ENCODE measurements at places on chromosomes 11 and 22.

DNA sequence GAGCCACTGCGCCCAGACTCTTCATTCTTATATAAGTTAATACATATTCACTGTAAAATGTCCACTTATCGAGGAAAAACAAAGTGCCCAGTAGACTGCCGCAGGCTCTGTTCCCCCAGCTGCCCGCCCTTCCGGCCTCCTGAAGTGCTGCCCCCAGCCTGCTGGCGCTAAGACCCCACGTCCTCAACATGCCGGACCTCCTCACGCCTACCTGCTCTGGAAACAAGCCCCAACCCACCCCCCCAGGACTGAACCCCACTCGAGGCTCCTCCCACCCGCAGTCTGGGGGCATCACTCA is 1.1 kb downstream of the GATD1 start:
- DNase-seq = no peak

- no peak for DNase-seq
These were observed 128.8 kb downstream of the NTM start for GRCh38 chr11:131499199-131499598.

GRCh38 chr11:76339221-76339620 is 41.7 kb downstream of the THAP12 start:
- no peak for DNase-seq

DNA sequence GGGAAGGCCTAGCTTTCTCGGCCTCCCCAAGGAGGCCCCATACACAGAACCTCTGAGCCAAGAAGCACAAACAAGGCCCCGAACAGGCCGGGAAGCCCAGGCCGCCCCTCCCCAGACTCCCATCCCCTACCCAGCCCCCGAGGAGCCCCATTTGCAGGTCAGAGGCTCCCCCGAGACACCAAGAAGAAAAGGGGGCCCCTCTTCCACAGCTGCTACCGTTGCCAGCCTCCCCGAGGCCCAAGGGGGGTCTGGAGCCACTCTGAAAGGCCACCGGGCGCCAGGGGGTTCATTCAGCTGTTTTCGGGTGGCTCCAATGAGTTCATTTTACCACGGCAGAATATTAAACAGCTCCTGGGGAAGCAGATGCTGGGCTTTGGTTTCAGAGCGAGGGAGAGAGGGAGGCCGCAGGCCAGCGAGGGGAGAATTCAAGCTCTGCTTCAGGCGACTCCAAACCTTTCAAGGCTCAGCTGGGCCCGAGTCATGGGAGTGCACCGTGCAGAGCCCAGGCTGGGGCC is 28.5 kb downstream of the MN1 start:
- no peak for DNase-seq

DNA sequence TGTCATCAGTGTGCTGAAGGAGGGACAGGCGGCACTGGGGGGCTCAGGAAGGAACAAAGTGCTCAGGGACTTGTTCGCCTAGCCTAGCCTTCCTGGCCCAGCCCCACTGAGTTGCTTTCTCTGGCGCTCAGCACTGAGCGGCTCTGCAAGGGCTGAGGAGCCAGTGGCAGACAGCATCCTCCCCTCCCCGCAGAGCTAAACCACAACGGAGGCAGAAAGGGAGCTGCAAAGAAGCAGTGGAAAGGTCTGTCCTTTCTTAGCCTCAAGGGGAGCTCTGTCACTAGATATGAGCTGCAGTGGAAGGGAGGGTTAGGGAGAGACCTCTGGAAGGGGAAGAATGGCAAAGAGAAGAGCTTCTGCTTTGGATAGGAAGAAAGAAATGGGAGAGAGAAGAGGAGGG is 89.7 kb upstream of the PHOX2A start:
- DNase-seq = no peak

- no peak for DNase-seq
These were observed 454.0 kb upstream of the DDI1 start for GRCh38 chr11:103582351-103582909.

DNA sequence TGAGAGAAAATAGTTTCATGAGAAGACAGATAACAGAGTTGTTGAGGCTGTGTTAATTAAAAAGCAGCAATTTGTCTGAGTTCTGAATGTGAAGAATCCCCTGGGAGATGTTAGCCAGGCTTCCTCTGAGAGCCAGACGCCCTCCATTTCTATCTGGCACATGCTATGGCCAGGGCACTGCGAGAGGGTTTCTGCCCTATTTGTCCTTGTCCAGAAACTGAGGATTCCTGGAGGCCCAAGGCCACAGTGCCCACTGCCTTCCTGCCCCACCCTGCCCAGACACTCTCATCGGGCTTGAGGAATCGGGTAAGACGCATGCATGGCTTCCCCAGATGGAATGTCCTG is 484.6 kb downstream of the OPCML start:
- DNase-seq = no peak

DNA sequence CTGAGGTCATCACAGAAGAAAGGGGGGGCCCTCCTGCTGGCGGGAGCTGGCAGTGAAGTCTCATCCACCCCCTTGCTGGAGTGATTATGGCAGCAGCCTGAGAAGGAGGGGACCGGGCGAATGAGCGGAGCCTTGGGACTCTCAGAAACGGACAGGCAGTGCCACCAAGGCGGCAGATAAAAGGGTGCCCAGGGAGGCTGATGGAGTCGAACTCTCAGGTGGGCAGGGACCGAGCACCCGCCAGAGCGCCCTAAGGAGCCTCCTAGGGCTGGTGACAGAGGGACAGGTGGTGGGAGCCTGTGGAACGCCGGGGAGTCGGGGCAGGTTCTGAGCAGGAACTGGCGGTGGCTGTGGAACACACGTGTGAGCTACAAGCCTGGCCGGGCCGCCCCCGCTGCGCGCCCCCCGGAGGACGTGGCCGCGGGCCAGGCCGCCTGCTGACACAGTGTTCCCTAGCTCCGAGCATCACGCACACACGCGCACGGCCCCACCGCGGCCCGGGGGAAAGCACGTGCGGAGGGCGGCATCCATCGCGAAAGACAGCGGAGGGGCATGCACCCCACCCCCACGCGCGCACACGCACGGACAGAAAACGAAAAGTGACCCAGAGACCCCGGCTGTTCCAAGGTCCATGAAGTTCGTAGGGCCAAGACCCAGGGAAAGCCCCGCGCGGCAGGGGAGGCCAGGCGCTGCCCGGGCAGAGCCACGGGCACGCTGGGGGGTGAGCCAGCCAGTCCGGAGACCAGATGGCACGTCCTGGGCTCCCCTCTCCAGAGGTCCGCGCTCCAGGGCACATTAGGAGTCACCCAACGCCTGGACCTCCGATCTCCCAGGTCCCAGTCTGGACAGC is 1.0 kb downstream of the VWCE start:
- peak; percentile 19 for DNase-seq

DNA sequence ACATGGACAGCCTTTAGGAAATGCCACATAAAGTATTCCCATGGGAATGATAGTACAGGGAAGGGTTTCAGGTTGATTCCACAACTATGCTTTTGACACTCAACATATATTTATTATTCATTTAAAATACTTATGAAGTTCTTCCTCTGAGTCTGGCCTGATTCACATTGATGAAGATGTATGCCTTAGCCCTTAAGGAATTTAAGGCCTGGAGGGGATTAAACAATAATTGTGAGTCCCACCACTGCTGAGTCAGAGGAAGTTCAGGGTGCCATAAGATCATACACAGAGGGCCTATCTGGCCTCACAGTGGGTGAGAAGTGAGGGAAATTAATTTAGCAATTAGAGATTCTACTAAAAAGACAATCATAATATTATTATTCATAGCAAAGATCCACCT is 161.1 kb upstream of the SNX19 start:
- DNase-seq = no peak

GRCh38 chr22:25514436-25515180 is 49.9 kb upstream of the GRK3 start:
- DNase-seq = no peak

GRCh38 chr11:128777369-128778011 is 83.6 kb downstream of the FLI1 start:
- no peak for DNase-seq

GRCh38 chr11:126700768-126701519 is 299.6 kb downstream of the KIRREL3 start:
- no peak for DNase-seq

GRCh38 chr11:100791860-100792259 is 104.8 kb downstream of the ARHGAP42 start:
- DNase-seq = no peak

GRCh38 chr22:47064416-47064815 is 302.0 kb downstream of the TBC1D22A start:
- DNase-seq = no peak

DNA sequence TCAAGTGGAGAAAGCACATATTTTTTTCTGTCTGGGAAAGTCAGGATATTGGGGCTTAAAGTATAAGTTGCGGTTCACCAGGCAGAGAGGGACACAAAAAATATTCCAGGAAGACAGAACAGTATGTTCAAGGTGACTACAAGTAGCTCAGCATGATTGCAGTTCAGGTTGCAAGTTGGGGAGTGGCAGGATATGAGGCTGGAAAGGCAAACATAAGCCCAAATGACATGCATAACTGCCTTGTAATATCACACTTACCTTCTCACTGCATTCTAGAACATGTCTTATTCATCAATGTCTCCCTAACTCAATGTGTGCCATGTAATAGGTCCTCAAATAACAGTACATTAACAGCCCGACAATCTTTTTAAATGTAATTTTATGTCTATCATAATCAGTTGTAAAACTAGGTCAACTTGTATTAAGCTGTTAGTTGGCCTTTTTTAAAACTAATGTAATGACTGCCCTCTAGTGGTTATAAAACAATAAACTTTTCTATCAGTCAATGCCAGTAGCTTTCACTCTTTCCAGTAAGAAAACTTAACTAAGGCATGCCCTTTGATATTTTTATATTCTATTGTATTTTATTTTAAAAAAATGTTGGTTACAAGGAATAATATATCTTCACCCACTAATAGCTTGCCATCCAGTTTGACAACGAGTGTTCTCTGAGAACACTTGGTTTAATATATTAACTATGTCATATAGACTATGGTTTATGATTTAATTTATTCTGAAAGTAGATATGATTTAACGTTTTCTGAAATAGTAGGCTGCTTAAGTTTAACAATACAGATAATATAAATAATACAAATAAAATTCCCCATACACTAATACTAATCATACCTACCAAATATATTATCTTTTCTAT is 39.4 kb upstream of the CFAP300 start:
- no peak for DNase-seq

DNA sequence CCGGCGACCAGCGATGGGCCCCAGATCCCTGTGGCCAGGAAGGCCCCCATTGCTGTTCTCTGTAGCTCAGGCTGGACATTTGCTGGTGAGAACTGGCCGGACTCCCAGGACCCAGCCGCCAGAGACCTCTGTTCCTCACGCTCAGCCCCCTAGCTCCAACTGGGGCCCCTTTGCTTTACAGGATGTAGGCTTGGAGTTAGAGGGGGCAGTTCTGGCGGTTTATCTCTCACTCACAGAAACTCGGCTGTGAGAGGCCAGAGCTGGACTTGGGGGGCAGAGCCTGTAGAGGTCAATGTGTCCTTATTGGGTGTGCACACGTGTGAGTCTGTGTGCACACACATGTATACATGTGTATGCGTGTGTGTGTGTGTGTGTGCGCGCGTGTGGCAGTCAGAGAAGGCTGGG is 502 bp downstream of the SMIM38 start:
- DNase-seq = no peak

DNA sequence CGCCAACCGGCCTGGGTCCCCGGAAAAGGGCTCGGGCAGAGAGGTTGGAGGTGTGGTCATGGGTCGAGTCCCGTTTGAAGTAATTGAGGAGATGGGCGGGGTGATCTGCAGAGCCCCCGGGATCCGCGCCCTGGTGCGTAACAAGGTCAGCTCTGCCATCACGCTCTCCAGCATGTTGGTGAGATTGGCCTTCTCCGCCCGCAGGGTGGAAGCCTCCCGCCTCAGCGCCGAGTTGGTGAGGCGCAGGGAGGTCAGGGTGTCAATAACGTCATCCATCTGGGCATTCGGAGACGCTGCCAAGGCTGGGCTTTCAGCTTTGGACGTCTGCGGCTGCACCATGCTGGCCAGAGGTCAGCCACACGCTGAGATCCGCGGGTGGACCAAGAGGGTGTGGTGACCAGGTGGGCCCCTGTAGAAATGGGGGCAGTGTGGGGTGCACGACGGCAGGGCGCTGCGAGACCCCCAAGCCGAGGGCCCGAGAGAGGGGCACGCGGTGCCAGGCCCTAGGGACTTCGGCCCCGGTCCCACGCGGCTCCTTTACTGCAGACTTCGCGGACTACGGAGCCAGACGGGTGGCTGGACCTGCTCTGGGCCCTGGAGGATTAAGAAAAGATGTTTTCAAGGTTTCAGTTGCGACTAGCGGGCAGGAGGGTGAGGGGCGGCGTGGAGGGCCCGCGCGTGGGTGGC is 672 bp downstream of the RTL6 start:
- DNase-seq = no peak

DNA sequence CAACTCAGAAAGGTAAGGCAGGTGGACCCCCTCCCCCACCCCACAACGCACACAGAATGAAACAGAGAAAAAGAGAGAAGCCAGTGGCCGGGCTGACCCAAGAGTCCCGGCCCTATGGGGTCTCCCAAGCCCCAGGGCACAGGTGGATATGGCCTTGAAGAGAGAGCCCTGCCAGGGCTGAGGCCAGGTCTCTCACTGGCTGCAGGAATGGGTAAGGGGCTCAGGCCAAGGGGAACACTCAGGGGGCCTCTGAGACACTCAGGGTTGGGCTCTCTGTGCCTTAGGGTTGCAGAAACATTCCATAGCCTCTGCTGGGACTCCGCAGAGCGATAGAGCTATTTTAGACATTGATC is 98.0 kb downstream of the PDE2A start:
- no peak for DNase-seq

DNA sequence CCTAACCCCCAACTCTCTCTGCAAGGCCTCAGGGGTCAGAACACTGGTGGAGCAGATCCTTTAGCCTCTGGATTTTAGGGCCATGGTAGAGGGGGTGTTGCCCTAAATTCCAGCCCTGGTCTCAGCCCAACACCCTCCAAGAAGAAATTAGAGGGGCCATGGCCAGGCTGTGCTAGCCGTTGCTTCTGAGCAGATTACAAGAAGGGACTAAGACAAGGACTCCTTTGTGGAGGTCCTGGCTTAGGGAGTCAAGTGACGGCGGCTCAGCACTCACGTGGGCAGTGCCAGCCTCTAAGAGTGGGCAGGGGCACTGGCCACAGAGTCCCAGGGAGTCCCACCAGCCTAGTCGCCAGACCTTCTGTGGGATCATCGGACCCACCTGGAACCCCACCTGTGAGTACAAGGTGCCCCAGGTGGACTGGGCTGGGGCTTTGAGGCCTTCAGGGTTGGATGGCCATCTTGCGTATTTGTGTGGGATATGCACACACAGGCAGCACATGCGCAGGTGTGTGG is at the start of gene BEST1:
TSS of gene BEST1 (plus strand) at position 317 of the 513 bp plus-strand sequence. CDS start 1,456 bp downstream, outside the sequence.
- DNase-seq = no peak

DNA sequence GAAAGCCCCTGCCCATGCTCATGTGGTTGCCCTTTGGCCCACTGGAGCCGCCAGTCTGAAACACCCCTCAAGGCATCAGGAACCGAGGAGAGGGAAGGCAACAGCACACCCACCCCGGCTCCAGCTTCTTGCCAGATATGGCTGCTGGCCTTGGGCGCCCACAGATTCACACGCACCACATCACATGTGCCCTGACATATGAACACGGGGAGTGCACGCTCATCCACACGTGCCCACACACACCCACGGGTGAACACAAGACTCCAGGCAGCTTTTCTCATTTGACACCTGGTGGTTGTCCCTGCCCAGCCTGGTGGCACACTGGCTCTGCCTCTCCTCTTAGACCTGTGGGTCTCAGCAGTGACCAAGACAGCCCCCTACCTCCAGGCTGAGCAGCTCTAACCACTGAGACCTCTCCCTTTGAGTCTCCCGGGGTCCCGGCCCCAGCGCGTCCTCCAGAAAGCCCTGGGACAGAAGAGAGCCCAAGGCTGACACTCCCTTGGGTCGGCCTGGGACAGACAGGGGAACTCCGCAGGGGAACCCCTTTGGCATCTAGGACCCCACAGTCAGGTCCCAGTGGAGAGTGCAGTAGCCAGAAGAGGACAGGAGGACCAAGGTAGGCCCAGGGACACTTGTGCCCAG is 2.7 kb upstream of the MAPK12 start:
- DNase-seq = no peak

All from stimulated activated CD4-positive, alpha-beta T cell treated with anti-CD3 and anti-CD28 coated beads, Interleukin-12 subunit alpha, Interleukin-12 subunit beta, amount 100 ng/mL, for 24 hours (primary cell).